NCI-H1048 (cell line): ENCODE measurements at places on chromosomes 16 and 17.

DNA sequence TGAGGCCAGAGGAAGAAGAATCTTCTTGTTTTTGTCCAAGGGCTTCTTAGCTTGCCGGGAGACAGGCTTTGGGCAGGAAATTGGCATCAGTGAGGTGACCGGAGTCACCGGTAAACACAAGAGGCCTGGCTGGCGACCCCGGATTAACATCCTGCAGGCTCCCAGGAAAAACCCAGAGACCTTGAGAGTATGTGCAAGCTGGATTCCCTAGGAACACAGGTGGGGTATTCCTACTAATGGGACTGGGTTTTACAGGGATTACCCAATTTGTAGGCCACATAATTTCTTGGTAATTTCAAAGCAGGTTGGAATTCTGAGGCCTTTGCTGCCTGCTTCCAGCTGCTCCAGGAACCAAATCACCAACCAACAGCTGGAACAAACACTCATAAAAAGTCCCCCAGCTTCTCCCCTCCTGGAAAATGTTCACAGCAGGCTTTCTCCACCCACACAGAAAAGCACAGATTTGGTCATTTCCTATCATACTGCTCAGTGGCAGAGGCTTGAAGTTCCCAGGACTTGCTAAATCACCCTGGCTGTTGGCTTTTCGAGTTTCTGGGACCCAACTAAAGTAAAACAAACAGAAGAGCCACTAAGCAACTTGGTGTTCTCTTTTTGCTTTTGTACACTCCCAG, 258.8 kb downstream of the IRF8 start:
- DNase-seq, result no peak

- no peak for DNase-seq
Observed at GRCh38 chr17:80477647-80478478, 1.5 kb upstream of the NPTX1 start.

DNA sequence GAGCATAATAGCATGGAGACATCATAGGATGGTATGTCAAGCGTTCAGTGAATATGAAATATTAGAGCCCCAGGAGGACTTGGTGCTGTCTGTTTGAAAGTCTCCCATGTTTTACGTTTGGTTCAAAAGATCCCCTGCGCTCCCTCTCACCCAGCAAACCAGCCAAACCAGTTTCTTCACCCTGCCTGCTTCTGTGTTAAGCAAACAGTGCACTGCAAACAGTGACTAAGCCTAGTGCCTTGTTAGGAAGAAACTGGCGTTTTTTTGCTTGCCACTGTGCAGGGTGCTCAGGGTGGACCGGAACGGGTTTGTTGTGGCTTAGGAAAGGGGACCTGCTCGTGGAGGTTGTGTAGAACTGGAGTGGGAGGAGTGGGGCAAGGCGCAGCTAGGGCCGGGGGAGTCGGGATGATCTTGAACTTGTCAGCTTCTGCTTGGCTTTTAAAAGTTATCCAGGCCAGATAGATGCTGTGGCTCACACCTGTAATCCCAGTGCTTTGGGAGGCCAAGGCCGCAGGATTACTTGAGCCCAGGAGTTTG, 7.7 kb downstream of the CDH1 start:
- DNase-seq, result peak; percentile 42

GRCh38 chr17:29835435-29836351, 94.3 kb downstream of the SSH2 start:
- DNase-seq, result peak; percentile 55

DNA sequence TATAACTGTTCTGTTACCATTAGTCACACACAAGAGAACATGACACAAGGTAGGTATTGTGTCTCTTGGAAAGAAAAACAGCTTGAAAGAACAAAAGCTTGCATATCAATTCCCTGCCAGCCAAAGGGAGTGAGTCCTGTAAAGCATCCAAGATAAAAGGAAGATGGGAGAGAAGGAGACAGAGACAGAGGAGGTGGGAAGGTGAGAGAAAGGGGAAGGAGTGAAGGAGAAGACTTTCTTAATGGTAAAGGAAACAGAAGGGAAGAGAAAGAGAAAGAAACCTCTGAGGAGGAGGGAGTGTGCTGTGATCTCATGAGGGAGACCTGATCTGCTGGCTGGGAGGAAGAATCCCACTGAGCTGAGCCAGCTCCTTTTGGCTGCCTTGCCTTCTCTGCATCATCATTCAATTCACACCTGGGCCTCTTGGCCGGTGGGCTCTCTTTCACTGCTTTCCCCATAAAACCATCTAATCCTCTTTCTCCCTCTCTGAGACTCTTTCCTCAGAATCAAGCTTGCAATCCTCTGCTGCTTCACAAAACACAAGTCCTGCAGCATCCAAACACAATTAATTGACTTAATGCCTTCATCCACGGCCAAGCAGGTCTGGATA, 271.6 kb downstream of the ABCC12 start:
- no peak for DNase-seq

DNA sequence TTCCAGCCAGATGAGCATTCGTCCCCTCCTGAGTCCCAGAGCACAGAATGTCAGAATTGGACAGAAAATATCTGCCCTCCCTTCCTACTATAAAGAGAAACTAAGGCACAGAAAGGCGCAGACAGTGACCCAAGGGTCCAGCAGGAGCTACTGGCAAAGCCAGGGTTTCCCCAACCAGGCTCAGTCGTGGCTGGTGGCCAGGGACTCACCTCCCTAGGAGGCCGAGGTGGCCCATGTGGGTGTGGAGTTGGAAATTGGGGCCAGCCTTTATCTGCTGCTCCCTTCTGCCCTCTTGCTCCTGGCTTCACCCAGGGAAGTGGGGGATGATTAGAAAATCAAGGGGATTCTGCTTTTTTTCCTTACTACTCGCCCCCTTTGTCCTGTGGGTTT, 1.1 kb downstream of the DRC7 start:
- DNase-seq, result no peak

GRCh38 chr16:85438981-85439685, 174.0 kb upstream of the GSE1 start:
- DNase-seq, result no peak

- DNase-seq, result no peak
Observed at GRCh38 chr16:67928561-67929364, 2.9 kb downstream of the CTRL start.

DNA sequence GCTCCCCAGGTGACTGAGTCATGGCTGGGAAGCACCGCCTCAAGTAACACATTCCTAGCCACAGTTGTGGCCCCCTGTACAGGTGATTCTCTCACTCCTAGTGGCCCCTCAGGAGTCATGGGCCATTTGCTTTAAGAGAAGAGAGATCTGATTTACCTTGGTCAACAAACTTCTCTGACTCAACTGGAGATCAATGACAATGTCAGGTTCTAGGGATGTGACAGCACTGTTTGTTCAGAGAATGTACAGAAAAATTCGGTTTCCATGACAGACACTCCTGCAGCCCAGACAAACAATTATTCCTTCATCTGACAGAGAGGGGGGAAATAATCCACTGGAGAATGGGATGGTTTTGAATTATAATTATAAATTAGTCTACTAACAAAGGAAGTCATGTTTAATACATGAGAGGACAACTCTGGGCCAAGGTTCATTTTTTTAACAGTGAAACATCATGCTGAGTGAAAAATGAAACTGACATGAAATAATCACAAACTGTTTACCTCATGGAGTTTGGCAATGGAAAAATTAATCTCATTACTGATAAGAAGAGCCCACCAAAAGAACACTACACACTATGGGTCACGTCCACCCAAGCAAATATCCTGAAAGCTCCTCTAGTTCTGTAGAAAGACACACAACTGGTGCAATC, 9.7 kb downstream of the ERN1 start:
- DNase-seq, result no peak

GRCh38 chr16:48503336-48503735, 106.6 kb downstream of the N4BP1 start:
- no peak for DNase-seq

GRCh38 chr17:4482338-4483011, 16.2 kb upstream of the SPNS2 start:
- no peak for DNase-seq

GRCh38 chr17:3732210-3732621, 8.5 kb downstream of the HASPIN start:
- DNase-seq, result no peak

DNA sequence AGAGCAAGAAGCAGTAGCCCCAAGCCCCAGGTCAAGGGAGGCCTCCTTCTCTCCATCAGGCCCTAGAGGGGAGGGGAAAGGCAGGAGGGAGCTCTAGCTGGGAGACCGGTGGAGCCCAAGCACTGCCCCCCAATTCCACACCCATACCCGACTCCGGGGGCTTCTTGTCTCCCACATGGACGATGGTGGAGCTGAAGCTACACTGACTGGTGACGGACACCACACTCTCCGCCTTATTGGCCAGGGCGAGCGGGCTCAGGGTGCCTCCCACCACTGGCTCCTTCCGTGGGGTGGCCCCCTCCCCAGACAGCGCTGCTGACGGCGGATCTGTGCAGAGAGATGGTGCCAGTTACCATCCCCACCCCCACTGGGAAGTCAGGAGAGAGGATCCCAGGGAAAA, 6.4 kb downstream of the PER1 start:
- DNase-seq, result no peak

DNA sequence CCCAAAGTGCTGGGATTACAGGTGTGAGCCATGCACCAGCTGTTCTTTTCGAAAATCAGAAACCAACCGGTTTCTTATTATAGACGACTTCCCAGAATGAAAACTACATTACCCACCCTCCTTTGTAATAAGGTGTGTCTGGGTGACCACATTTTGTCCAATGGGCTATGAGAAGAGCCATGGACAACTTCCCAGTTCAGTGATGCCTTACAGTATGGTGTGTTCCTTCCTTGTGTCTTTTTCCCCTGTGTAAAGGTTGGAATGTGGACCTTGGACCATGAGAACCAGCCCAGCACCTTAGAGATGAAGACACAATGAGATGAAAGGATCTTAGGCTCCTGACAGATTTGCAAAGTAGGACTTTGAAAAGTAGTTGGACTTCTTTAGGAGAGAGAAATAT, 85.0 kb upstream of the ATF7IP2 start:
- no peak for DNase-seq

DNA sequence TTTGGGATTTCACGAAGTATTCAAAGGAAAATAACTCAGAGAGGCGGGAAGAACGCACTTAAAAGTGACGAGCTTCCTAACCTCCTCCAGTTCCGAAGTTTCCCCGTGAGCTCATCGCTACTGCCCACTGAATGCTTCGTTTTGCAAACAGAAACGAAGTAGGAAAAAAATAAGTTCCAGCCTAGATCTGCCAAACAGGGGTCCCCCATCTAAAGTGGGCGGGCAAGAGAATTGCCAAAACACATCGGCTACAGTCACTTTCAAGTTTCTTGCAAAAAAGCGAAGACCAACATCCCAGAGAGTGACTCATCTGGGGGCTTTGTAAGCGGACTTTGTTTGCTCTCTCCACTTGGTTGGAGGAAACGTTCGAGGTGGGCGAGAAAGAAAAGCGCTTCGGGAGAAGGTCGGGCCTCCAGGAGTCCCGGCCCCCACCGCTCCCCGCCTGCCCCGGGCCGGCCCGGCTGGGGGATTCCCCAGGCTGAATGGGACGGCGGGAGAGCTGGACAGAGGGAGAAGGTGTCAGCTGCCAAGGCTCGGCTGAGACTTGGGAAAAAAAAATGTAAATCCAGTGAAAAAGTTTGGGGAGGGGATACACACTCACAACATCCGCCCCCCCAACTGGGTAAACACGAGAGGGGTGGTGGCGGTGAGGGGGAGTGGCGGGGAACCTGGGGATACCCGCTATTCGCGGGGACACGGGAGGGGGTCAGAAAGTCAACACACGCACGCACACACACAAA, 1.0 kb downstream of the VEZF1 start:
- DNase-seq, result no peak

DNA sequence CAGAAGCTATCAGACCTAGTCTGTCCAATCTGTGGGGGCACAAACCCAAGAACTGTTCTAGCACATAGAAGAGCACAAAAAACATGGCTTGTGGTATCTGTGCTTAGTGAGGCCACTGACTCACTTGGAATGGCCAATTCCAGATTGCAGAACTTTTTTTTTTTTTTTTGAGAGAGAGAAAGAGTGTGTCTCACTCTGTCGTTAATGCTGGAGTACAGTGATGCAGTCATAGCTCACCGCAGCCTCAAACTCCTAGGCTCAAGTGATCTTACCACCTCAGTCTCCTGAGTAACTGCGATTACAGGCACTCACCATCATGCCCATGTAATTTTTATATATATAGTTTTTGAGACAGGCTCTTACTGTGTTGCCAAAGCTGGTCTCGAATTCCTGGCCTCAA, 77.2 kb upstream of the CLEC3A start:
- DNase-seq, result no peak

- DNase-seq, result no peak
Observed at GRCh38 chr16:86343027-86343795, 167.1 kb upstream of the FOXF1 start.

- DNase-seq, result no peak
Observed at GRCh38 chr17:55641676-55642081, 81.0 kb downstream of the TMEM100 start.

DNA sequence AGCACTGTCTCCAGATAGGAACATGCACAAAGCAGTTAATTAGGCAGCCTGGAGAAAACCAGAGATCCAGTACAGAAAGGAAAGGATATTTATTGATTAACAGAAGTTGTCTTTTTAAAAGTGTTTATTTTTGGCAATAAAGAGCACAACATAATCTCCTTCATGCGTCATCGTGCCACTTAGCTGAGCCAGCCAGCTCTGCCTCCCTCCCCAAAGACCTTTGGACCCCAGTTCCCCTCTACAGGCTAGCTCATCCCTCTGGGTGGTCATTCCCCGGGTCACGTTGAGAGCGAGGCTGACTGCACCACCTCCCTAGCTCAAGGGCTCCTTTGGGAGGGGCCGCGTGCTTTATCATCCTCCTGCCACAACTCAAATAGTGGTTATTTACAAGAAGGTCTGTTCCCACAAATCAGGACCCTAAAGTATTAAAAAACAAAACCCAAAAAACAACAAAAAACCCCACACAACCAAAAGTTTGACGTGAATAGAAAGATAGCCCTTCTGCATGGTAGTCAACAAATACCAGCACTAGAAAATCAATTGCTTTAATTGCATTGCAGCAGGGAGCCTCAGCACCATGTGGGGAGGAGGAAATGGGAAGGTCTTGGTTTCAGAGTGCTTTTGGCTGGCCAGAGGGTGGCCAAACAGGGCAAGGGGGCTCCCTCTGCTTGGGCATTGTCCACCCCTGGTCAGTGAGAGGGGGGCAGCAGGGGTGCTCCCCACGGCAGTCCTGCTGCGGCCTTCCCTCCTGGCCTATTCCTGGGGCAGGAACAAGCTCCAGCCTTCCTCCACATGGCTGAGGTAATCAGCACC, 9.6 kb downstream of the POLR2C start:
- DNase-seq, result no peak

- no peak for DNase-seq
Observed at GRCh38 chr16:533391-534123, 6.0 kb downstream of the CAPN15 start.

GRCh38 chr17:17710728-17711541, 29.7 kb downstream of the RAI1 start:
- no peak for DNase-seq

DNA sequence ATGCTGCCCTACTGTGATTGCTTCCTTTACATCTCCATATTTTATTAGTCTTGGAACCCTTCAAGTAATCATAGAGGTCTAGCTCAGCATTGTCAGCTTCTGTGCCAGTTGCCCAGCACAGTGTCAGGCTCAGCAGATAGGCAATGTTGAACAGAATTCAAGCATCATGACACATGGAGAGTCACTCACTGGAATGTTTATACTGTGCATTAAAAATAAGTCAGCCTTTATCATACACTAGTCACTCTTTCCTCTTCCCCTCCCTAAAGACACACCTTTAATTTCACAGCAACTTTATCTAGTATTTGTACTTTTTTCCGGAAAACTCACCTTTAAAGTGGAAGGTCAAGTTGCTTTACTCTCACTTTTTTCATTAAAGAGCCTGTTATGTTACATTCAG, 253.8 kb upstream of the CDH11 start:
- DNase-seq, result no peak

GRCh38 chr17:6749519-6749918, 6.3 kb upstream of the XAF1 start:
- DNase-seq, result no peak

- DNase-seq, result no peak
Observed at GRCh38 chr16:15041271-15042004, 14.4 kb downstream of the NTAN1 start.
